Endothelial cell of umbilical vein (primary cell): ENCODE measurements at places on chromosomes 3 and 15. TPM values are rescaled to one million over a fixed set of nuclear protein-coding genes. Genes with fewer than 3 reads are reported as not detected.

GRCh38 chr3:125582707-125583106 lies 12.6 kb downstream of the OSBPL11 start:
- no peak for DNase-seq

UBA3 gene
- total RNA-seq: 81.6 and 84.6 TPM in 2 replicates

DNA sequence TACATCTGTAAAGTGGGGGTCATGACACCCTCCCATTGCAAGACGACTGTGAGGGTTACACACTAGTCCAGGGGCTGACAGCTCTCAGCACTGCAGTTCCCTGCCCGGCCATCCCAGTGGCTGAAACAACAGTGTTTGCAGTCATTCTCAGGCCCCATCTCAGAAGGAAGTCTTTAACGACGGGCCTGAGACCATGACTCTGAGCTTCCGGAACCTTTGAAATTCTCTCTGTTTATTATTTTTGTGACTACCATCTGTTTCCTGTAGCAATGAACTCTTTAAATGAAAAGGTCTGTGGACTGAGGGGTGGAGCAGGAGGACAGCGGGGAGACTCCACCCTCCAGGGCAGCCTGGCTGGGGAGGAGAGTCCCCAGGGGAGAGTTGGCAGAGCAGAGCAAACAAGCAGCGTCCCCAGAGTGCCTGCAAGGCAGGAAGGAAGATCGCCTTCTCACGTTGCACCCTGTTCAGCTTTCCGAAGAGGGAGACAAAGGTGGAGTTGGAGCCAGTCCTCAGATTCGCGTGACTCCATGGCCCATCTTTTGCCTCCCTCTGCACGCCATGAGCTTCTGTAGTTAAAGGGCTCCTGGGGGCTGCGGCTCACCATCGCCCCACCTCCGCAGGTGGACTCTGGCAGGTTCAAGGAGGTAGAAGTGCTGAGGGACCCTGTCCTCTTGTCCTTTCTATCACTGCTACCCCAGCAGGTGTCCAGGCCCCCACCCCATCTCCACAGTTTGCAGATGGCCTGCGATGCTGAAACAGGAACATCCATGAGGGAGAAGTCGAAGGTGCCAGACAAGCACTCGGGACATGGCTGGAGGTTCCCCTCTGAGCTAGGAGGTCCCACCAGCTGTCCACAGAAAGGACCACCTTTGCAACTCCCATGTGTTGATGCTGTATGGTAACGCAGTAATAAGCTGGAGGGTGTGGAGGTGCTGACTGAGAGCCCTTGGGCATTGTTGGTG lies 525.8 kb upstream of the PROK2 start:
- peak; percentile 97 for DNase-seq

DNA sequence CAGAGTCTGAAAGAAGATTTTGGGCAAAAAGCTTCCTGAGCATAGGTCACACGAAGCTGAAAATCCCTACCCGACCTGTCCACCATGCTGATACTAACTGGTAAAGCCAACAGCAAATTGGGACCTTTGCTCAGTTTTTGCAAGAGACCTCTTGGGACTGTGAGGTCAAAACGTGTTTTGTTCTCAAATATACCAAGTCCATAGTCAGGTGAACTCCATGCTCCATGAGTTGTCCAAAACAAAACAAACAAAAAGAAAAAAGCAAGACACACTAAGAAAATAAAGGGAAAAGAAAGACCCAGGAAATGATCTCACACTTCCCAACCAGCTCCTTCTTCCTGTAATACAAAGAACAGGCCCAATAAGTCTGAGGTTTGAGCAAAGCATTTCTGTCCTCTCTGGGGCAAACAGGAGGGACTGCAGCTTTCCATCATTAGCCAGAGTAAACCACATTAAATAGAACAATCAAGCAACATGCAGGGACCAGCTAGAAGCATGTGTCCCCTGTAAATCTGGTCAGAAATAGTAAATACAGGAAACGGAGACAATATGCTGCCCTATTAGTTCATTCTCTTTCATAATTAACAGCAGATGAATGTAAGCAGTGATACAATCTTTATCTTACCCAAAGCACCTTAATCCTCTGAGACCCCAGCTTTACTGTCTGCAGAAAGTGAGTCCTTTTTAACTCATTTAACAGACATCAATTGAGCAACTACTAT lies 125.0 kb upstream of the LIPC start:
- no peak for DNase-seq

GRCh38 chr3:187016639-187017345 lies 86.5 kb downstream of the ST6GAL1 start:
- peak; percentile 92 for DNase-seq

- no peak for DNase-seq
Observed at GRCh38 chr15:52225230-52225629, 34.0 kb upstream of the GNB5 start.

GRCh38 chr3:130693314-130693713 lies 53.3 kb downstream of the PIK3R4 start:
- DNase-seq: peak; percentile 6

SI gene
- total RNA-seq: not detected in 2 replicates

- no peak for DNase-seq
Observed at GRCh38 chr3:14539742-14540491, at the start of gene GRIP2. Gene GRIP2, minus strand, starts transcription at chr3:14540342. Its CDS starts 34 bp downstream, at chr3:14540308.

CCR9 gene
- not detected in 2 replicates for total RNA-seq

GRCh38 chr3:146594843-146595482 lies 10.2 kb downstream of the PLSCR5 start:
- DNase-seq: peak; percentile 35

- DNase-seq: no peak
Observed at GRCh38 chr3:181318321-181318720, 328.8 kb upstream of the DNAJC19 start.
